ENCODE measurements at places on chromosomes 1 and 21.

- DNase-seq: no peak
- no peak overlapping the region for H3K27ac ChIP-seq
- no peaks in the 10 kb centered on the region for H3K36me3 ChIP-seq
- no peaks in the 10 kb centered on the region for H3K4me1 ChIP-seq
- no peak overlapping the region for H3K4me3 ChIP-seq
Measured at GRCh38 chr1:53648516-53648915, 90.4 kb downstream of the GLIS1 start.

- no peak for DNase-seq
- peak overlapping the region; percentile 81 for H3K27ac ChIP-seq
- H3K36me3 ChIP-seq: no peaks in the 10 kb centered on the region
Measured at GRCh38 chr1:203335503-203335902, 15.4 kb downstream of the FMOD start.

DNA sequence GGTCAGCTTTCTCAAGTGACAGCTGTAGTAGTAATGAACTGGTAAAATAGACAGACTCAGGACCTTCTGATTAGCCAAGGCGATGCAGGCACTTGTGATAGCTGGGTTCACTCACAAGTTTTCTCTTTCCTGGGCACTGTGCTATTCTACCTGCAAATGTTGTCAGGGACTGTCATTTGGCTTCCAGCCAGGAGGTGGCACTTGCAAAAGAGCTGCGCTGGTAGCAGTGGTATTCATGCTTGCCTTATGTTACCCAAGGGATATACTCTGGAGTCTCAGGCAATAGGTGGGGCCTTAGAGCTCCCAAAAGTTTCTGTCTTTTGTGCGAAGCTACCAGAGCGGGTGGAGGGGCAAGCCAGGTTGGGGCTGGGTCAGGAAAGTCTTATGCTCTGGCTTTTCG lies 23.5 kb downstream of the IFI44 start:
- H3K27ac ChIP-seq: no peak overlapping the region
- no peaks in the 10 kb centered on the region for H3K36me3 ChIP-seq
- DNase-seq: no peak
- H3K4me3 ChIP-seq: no peak overlapping the region
- no peaks in the 10 kb centered on the region for H3K4me1 ChIP-seq

- no peak overlapping the region for H3K27ac ChIP-seq
- no peaks in the 10 kb centered on the region for H3K27me3 ChIP-seq
- no peak overlapping the region for H3K4me3 ChIP-seq
- H3K4me1 ChIP-seq: no peaks in the 10 kb centered on the region
Measured at GRCh38 chr1:48932366-48932765, 155.7 kb upstream of the BEND5 start.

GRCh38 chr1:117757668-117758067 lies 151.8 kb downstream of the TENT5C start:
- H3K4me3 ChIP-seq: no peak overlapping the region
- no peak overlapping the region for H3K27ac ChIP-seq
- H3K36me3 ChIP-seq: no peaks in the 10 kb centered on the region
- H3K27me3 ChIP-seq: no peaks in the 10 kb centered on the region
- H3K4me1 ChIP-seq: no peaks in the 10 kb centered on the region

DNA sequence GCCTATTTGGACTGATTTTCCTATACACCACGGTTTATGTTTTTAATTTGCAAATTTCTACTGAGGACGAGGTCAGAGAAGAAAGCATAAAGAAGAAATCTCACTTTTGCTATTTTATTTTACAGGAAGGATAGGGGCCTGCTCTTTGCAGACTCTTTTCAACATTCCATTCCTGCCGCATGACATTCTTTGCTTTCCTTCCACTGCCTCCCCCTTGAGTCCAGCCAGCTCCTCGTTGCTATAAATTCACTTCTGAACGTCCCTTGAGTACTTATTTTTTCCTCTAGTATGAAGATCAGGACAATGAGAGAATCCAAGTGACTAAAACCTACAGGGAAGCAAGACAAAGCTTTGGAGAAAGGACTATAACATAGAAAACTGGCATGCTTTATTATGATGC lies 53.4 kb upstream of the PTGFR start:
- no peaks in the 10 kb centered on the region for H3K4me1 ChIP-seq
- H3K27me3 ChIP-seq: no peaks in the 10 kb centered on the region
- no peak overlapping the region for H3K27ac ChIP-seq
- H3K36me3 ChIP-seq: no peaks in the 10 kb centered on the region

GRCh38 chr21:38266732-38267131 lies 9.9 kb downstream of the KCNJ15 start:
- H3K4me3 ChIP-seq: no peak overlapping the region
- H3K27me3 ChIP-seq: no peaks in the 10 kb centered on the region
- peaks cover 3% of the 10 kb centered on the region for H3K4me1 ChIP-seq
- no peaks in the 10 kb centered on the region for H3K36me3 ChIP-seq
- peak overlapping the region; percentile 22 for H3K27ac ChIP-seq
- DNase-seq: no peak

DNA sequence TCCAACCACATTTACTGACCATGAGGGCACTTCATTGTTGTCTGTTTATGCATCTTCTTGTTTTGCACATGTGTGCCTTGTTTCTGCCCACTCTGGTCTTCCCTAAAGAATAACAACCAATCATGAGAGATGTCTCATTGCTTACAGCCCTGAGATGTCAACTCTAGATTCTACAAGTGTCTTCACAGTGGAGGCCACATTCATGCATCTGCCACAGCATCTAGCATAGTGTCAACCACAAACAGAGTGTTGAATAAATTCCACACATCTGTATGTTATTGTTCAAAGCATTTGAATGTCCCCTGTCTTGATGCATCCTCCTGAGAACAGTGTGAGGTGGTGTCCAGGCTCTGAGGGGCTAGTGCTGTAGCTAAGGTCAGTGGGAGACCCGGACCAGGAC lies 43.1 kb downstream of the KCNC4 start:
- H3K27ac ChIP-seq: no peak overlapping the region
- no peak overlapping the region for H3K4me3 ChIP-seq
- H3K27me3 ChIP-seq: no peaks in the 10 kb centered on the region
- H3K4me1 ChIP-seq: no peaks in the 10 kb centered on the region
- no peaks in the 10 kb centered on the region for H3K36me3 ChIP-seq
- DNase-seq: no peak

- no peak for DNase-seq
- H3K4me1 ChIP-seq: no peaks in the 10 kb centered on the region
- H3K36me3 ChIP-seq: no peaks in the 10 kb centered on the region
- no peaks in the 10 kb centered on the region for H3K27me3 ChIP-seq
- H3K27ac ChIP-seq: no peak overlapping the region
Measured at GRCh38 chr1:88509379-88509778, 174.7 kb upstream of the PKN2 start.

GRCh38 chr1:232641507-232641906 lies 11.6 kb upstream of the SIPA1L2 start:
- no peaks in the 10 kb centered on the region for H3K27me3 ChIP-seq
- no peak overlapping the region for H3K4me3 ChIP-seq
- no peak for DNase-seq

GRCh38 chr1:199590708-199591107 lies 436.8 kb upstream of the NR5A2 start:
- H3K27me3 ChIP-seq: no peaks in the 10 kb centered on the region
- no peak for DNase-seq
- no peaks in the 10 kb centered on the region for H3K36me3 ChIP-seq

DNA sequence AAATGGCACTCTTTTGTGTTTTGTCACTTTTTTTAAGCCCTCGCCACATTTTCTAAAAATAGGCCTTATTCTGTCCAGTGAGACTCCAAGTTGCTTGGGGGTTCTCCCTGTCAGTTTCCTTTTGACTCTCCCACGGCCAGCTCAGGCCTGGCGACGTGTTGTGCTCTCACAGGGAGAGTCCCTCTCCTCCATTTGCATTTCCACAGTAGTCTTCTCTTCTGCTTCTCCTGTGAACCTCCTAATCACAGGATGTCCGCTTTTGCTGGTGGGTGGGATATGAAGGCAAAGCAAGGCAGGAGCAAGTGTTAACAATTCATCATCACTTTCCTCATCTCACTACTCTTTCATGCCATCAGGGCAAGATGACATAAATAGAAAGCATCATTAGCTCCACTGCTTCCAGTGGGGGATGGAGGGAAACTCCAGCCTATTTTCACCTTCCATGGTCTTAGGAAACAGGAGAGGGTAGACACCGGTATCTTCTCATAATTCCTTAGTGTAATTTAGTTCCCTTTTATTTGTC lies 99.8 kb downstream of the INTS7 start:
- no peak for DNase-seq
- no peaks in the 10 kb centered on the region for H3K27me3 ChIP-seq
- H3K27ac ChIP-seq: no peak overlapping the region
- H3K36me3 ChIP-seq: no peaks in the 10 kb centered on the region
- peaks cover 2% of the 10 kb centered on the region for H3K4me1 ChIP-seq

DNA sequence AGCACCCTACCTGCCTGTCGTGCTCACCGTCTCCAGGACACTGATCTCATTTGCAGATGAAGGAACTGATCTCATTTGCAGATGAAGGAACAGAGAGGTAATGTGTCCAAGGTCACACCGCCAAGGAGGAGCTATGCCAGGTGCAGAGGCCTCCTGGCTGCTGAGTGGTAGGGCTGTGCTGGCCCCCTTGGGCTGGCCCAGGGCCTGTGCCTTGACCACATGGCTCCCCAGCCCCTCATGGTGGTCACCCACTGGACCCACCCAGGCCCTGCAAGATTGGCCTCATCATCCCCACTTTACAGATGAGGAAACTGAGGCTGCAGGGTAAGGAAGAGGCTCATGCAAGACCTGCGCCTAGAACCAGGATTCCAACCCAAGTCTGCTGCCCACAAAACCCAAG lies 628.3 kb downstream of the MATN1 start:
- no peaks in the 10 kb centered on the region for H3K4me1 ChIP-seq
- no peaks in the 10 kb centered on the region for H3K27me3 ChIP-seq
- H3K4me3 ChIP-seq: no peak overlapping the region

- DNase-seq: no peak
- H3K36me3 ChIP-seq: no peaks in the 10 kb centered on the region
- H3K27me3 ChIP-seq: no peaks in the 10 kb centered on the region
- H3K27ac ChIP-seq: peak overlapping the region; percentile 13
Measured at GRCh38 chr21:45104560-45104959, 30.2 kb downstream of the ADARB1 start.

GRCh38 chr1:31264790-31265386 lies 25.2 kb upstream of the NKAIN1 start:
- no peak overlapping the region for H3K27ac ChIP-seq
- no peaks in the 10 kb centered on the region for H3K4me1 ChIP-seq
- H3K36me3 ChIP-seq: peaks cover 57% of the 10 kb centered on the region
- DNase-seq: no peak
- H3K4me3 ChIP-seq: no peak overlapping the region

DNA sequence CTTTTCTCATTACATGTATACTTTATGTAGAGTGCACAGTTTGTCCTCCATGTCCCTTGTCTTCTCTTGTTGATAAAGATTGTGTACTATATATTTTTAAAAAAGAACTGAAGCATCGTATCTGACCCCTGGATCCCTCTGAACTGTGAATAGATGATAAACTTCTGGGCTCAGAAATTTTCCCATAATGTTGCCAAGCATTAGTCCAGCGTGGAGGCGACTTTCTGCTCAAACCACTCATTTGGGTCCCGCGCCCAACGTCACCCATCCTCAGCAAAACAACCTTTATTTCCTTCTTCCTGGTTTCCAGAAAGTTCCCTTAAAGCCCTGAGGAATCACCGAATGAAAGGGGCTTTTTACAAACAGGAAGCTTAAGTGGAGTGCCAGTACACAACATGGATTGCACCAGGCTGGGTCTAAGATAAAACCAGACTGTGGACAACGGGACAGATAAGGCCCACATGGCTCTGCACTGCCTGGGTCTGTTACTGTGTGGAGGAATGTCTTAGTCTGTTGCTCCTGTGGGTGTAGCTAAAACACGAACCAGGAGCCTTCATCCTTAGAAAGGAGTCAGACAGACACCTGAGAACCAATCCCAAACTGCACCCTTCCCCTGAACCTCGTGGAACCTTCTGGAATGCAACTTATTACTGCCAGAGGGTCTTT lies 15.6 kb downstream of the EVA1C start:
- peaks cover 27% of the 10 kb centered on the region for H3K4me1 ChIP-seq
- H3K36me3 ChIP-seq: no peaks in the 10 kb centered on the region
- DNase-seq: no peak

DNA sequence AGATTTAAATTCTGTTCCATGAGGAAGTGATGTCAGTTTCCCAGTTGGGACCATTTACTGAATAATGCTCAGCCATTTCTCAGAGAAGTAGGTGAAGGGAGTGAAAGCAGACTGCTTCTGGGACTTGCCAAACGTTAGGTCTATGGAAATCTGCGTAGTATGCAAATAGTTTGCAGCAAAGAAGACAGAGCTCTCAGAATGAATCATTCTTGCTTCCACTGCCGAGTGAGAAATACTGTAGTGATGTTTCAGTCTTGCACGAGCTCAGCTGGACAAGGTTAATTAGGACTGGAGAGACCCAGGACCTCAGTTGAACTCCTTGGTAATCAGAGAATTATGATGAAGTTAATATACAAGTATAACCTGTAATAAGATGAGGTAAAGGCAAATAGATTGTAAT lies 317.7 kb upstream of the DAB1 start:
- H3K36me3 ChIP-seq: no peaks in the 10 kb centered on the region
- DNase-seq: no peak
- H3K27me3 ChIP-seq: no peaks in the 10 kb centered on the region
- H3K4me3 ChIP-seq: no peak overlapping the region
- H3K27ac ChIP-seq: no peak overlapping the region
- no peaks in the 10 kb centered on the region for H3K4me1 ChIP-seq

DNA sequence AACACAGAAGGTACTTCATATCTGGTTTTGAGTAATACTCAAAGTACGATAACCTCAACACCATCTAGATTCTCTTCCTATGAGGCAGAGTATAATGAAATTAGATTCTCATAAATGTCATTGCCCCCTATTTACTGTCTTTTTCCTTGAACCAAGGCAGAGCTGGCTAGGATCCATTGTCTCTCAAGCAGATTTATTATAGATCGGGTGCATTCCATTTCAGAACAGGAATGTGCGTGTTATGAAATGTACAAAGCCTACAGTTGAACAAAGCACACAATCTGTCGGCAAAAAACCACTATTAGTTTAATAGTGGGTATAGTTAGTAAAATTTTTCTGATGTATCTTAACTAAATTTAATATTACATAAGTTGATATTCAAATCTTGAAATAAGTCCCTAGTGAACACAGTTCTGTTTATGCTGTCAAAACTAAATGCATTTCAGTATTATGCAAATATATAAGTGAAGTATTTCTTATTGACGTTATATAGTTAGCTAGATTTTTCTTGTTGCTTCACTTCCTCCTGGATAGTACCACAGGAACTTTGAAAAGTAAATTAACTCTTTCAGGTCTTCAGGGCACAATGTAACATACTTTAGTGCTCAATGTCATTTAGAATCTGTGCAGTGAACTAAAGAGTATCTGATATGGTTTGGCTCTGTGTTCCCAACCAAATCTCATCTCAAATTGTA lies 92.1 kb downstream of the DDAH1 start:
- peaks cover 15% of the 10 kb centered on the region for H3K4me1 ChIP-seq
- no peak for DNase-seq
- H3K27me3 ChIP-seq: no peaks in the 10 kb centered on the region
- H3K36me3 ChIP-seq: no peaks in the 10 kb centered on the region

GRCh38 chr1:188365874-188366273 lies 1537.1 kb downstream of the PLA2G4A start:
- no peak for DNase-seq
- no peaks in the 10 kb centered on the region for H3K27me3 ChIP-seq
- H3K27ac ChIP-seq: no peak overlapping the region
- no peak overlapping the region for H3K4me3 ChIP-seq
- no peaks in the 10 kb centered on the region for H3K4me1 ChIP-seq

- no peak for DNase-seq
- no peak overlapping the region for H3K4me3 ChIP-seq
- no peaks in the 10 kb centered on the region for H3K36me3 ChIP-seq
- no peaks in the 10 kb centered on the region for H3K27me3 ChIP-seq
Measured at GRCh38 chr1:168974117-168974516, 132.4 kb upstream of the ATP1B1 start.

- peak overlapping the region; percentile 54 for H3K4me3 ChIP-seq
- DNase-seq: no peak
- H3K4me1 ChIP-seq: peaks cover 5% of the 10 kb centered on the region
- peaks cover 18% of the 10 kb centered on the region for H3K27me3 ChIP-seq
- no peak overlapping the region for H3K27ac ChIP-seq
Measured at GRCh38 chr1:235650341-235651169, 971 bp upstream of the GNG4 start.
